ENCODE measurements at places on chromosomes 5 and 9.

- no peak for DNase-seq
These were observed 115.6 kb downstream of the PDE8B start for GRCh38 chr5:77325921-77326541.

- DNase-seq, result peak; percentile 72
These were observed 11.2 kb upstream of the CXXC5 start for GRCh38 chr5:139636975-139637408.

- no peak for DNase-seq
These were observed 82.3 kb upstream of the SIMC1 start for GRCh38 chr5:176155922-176156359.

- DNase-seq, result no peak
These were observed 4.0 kb downstream of the ENC1 start for GRCh38 chr5:74636552-74636951.

- no peak for DNase-seq
These were observed 106.7 kb downstream of the INSYN2B start for GRCh38 chr5:169873642-169874041.

GRCh38 chr5:59139695-59140094 is 556.8 kb downstream of the RAB3C start:
- DNase-seq, result no peak

- peak; percentile 79 for DNase-seq
These were observed 31.2 kb downstream of the NANS start for GRCh38 chr9:98087420-98088354.

DNA sequence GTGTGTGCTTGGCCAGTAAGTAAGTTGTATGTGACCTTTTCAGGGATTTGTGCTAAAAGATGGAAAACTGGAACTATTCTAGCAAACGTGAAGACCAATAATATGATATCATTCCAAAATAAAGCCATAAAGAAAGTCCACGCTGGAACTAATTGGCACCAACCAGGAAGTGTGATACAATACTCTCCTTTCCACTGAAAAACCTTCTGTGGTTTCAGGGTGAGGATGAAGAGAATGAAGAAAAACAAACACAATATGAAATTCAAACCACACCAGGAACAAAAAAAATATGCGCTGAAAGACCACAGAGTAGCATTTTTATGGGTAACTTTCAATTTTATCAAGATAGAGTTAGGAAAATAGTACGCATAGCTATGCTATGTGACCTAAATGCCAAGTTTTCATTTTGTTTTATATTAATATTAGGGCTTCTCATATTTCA is 105.8 kb downstream of the EFNA5 start:
- no peak for DNase-seq

DNA sequence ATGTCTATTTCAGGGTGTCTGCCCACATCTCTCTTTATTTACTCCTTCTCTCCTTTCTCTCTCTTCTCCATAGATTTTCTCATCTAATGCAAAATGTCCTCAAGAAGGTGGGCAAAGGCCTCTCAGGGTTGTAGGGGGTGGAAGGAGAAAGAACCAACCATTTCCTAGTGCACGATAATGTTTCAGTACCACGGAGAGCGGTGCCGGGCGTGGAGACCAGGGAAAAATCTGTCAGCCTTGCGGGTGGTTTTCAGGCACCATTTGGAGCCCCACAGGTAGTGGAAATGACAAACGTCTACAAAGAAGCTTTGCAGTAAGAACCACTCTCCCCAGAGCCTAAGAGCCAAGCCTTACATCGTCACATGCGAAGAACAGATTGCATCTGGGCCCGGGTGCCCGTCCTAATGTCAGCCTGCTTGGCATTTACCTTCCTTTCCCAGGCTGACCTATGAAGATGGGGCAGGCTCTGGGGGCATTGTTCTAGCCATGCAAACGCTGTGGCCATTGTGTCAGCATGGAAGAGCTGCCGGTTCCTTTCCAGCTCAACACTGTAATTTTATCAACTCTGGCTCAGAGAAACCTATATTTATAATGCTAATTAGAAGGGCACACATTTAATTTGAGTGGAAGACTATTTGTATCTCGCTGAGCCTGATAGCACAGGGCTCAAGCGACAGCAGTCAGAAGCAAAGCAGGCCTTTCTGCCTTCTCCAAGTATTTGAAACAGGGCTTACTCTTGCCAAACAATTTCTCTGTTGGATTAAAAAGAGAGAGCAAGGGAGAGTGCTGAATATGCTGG is 430.1 kb upstream of the WWC1 start:
- no peak for DNase-seq

DNA sequence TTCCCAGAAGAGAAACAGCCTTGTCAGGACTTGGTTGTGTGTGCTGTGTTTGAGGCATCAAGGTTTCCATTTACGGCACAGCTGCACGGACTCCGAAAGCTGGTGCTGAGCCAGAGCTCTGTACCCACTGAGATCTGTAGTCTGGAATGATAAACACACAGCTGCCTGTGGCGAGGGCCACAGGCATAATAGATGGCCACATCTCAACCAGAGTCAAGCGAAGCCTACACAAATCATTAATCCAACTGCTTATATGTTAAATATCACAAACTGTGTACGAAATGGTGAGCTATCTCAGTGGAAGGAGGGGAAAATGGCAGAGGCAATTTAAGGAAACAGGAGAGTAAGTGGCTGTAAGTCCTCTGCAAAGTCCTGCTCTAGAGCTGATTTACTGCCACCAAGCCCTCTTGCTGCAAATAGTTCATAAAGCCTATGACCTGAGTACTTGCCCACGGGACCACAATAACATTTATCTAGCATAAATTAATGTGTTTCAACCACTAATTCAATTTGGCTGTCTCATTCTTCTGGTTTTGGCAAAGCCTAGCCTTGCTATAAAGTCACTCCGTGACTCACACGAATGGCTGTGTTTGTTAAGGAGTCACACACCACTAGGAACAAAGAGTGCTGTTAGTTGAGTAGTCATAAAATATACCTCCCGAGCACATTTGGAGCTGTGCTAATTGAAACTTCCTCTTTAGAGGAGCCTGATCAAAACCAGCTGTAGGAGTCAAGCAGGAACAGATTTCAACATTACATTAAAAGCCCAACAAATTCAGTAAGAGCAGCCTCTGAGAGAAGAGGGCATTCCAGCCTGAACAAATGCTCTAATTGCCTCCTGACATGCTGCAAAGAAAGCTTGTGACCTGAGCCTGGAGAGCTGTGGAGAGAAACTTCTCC is 738.6 kb upstream of the ZNF608 start:
- no peak for DNase-seq

DNA sequence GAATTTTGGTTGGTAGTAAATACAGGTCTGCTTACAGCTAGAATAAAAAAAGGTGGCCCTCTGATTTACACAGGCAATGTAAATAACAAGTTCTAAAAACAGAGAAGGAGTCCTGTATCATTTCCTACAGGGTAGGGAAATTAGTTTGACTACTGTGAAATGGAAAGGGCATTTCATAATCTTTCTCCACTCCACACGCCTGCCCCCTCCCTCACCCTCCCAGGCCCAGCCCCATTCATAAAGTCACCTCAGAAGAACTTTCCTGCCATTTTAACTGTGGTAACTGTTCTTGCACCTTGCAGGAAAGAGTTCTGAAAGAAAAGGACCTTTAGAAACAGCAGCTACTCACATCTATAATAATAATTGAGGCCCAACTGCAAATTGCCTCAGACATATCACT is 69.7 kb downstream of the MEF2C start:
- DNase-seq, result no peak

- no peak for DNase-seq
These were observed 651.0 kb upstream of the RORB start for GRCh38 chr9:73845954-73846690.

- no peak for DNase-seq
These were observed 396.5 kb downstream of the ANXA1 start for GRCh38 chr9:73548201-73548600.

DNA sequence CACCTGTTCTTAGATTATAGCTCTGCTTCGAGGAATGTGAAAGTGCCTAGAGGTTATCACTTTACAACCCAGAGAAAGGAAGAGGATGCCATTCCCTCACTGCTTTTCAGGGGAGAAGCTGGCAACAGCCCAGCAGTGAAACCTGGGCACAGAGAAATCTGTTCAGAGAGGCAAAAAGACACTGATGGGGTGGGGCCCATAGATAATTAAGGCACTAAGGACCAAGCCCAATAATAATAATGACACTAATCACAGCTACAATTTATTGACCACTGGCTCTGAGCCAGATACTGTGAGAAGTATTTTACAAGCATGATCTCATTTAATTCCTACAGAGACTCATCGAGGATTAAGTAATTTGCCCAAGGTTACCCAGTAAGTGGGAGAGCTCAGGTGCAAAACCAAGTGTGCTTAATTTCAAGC is 168.3 kb downstream of the PIK3R1 start:
- no peak for DNase-seq

GRCh38 chr5:132466433-132467286 is 23.9 kb downstream of the IRF1 start:
- peak; percentile 84 for DNase-seq

DNA sequence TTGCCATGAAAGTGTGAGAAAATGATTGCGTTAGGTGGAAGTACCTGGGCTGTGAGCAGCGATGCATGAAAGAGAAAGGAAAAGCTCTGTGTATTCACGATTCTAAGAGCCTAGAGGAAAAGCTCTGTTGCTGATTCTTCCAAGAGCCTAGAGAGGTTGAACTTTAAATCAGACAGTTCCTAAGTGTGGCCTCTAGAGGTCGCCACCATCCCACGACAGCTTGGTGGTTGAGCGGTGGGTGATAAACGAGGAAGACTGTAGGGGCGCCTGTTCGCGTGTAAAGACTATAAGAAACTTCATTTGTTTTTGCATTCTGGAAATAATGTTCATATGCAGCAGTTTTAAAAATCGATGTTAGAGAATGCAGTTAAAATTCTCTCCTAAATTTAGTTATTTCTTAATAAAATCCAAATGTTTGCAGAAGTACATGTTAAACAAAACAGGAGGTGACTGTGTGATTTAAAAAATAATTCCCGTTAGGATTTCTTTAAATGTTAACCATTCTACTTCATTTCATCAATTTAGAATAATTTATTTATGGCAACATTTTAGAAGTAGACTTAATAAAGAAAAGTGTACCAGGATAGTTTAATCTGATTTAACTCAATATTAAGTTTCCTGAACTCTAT is 107.7 kb downstream of the TENT4A start:
- peak; percentile 81 for DNase-seq

- no peak for DNase-seq
These were observed 106.3 kb upstream of the SSBP2 start for GRCh38 chr5:81856948-81857928.

DNA sequence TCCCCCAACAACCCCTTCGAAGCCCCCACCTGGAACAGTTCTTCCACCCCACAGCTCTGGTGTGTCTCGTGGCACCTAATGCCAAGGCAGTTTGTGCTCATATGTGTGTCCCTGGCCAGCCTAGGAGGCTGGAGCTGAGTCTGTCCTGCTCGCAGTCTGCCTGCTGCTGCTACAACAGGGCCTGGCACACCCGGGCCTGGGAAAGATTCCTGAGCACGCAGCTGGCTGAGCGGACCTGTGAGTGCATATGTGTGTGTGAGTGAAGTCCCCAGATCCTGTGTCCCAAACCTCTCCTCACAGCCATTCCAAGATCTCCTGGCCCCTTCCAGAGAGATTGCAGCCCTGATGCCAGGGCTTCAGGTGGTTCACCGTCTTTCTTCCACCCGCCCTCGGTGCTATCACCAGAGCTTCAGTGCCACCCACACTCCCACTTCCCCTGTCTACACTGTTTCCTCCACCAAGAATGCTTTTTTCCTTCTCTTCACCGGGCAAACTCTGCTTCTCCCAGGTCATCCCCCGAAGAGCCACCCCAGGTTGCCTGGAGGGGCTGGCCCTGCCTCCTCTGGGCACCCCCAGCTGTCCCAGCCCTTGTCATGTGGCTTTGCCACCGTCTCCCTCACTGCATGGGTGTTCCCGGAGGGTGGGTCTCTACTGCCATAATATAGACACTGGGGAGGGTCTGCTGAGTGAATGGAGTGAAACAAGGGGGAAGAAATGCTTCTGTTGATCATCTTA is 28.4 kb downstream of the LMX1B start:
- no peak for DNase-seq
